ENCODE measurements at places on chromosomes 4 and X.
A peak's percentile ranks its signal among the peaks of the same experiment; 100 is the strongest.

- no peak for DNase-seq
Observed at GRCh38 chr4:157280673-157281072, 60.1 kb downstream of the GRIA2 start.

GRCh38 chrX:51975811-51976210 is 82.4 kb downstream of the MAGED1 start:
- no peak for DNase-seq

DNA sequence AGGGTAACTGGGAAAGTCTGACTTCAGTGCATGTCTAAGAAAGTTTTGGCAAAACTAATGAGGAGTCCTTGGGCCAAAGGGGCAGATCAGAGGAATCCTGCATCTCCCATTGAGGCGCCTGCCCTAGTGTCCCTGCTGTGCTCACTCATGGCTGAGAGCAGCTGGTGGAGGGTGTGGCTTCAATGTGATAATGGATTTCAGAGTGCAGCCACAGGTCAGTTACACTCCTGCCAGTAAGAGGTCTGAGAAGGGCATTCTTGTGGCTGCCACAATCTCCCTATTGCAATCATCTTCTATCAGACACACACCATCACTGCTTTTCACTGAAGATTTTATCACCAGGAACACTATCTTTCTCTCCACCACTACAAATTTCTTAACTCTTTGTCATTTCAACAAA is 457.1 kb downstream of the MID1IP1 start:
- DNase-seq: no peak

DNA sequence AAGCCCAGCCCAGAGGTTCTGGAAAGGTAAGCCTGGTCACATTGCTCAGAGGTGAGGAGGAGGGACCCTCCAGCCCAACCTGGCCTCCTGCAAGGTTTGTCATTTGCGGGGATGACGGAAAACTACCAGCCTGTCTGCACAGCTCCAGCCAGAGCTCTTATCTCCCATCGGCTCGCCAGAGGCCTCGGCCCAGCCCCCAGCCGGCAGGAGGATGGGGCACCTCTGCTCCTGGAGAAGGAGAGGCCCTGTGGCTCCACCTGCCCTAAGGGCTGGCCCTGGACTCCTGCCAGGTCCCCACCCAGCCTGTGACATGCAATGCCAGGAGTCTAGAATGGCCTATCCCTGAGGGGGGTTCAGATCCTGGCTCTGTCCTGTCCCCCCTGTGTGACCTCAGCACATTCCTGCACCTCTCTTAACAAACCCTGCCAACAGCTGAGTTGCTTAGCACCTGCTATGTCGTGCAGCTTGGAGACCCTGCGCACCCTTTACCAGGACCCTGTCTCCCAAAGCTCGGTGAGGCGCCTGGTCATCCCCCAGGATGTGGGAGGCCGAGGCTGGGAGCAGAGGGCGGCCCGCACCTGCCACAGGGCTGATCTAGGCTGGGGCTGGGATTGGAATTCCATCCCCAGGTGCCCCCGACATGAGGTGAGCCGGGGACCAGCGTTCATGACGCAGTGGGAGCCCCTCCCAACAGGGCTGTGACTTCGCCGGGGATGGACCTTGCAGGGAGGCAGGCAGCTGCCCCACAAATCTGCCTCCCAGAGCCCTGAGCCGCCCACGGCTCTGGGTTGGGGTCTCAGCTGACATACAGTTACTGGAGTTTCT is 14.4 kb downstream of the ADRA2C start:
- no peak for DNase-seq

DNA sequence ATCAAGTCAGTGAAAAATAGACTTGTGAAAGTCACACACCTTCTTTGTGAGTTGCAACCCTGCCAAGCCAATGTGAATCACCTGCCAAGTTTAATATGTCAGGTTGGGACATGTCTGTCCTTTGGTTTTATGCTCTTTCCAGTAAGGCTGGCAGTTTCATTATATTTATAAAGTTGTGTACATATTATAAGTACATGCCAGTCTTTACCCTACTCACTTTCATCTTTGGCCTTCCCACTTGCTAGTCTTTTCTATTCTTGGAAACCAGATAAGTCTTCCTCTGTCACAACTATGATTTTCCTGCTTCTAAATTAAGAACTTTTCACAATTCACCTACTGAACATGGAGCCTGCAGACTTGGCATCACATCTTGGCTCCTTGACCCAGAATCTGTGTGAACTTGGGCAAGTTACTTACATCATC is 680.7 kb upstream of the BOD1L1 start:
- DNase-seq: no peak

- no peak for DNase-seq
Observed at GRCh38 chr4:131248314-131248713, 1900.8 kb upstream of the PCDH10 start.

DNA sequence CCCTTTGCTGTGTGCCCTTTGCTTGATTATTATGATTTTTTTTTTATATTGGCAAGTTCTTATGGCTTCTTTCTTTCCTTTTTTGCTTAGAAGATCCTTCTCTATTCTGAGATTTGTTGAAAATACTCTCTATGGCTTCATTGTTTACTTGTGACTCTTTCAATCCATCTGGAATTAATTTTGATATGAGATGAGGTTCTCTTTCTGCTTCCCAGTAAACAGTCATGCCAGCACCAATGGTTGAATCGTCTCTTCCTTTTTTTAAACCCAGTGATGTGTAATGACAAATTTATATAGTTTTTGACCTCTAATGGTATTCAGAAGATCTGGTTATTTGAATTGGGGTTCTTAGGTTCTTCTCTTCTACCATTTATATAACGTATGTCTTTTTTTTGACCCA is 121.8 kb downstream of the ARHGAP10 start:
- no peak for DNase-seq

- no peak for DNase-seq
Observed at GRCh38 chrX:38117485-38117884, 103.2 kb downstream of the SRPX start.

DNA sequence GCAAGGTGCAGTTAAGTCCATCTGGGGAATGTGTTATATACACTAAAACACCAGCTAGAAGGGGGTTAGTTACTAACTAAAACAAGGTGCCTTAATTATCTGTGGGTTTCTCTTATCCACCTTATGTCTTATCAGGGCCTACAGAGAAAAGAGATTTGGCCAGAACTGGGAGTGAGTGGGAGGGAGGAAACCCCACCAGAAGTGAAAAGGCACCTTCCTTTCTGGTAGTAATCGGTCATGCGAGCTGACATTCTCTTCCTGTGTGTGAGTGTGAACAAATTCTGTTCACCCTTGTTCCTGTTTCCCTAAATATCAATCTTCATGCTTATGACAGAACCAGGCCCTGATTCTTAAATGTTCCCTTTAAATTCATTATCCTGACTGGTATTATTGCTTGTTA is 43.5 kb downstream of the SRPX2 start:
- peak; percentile 76 for DNase-seq

DNA sequence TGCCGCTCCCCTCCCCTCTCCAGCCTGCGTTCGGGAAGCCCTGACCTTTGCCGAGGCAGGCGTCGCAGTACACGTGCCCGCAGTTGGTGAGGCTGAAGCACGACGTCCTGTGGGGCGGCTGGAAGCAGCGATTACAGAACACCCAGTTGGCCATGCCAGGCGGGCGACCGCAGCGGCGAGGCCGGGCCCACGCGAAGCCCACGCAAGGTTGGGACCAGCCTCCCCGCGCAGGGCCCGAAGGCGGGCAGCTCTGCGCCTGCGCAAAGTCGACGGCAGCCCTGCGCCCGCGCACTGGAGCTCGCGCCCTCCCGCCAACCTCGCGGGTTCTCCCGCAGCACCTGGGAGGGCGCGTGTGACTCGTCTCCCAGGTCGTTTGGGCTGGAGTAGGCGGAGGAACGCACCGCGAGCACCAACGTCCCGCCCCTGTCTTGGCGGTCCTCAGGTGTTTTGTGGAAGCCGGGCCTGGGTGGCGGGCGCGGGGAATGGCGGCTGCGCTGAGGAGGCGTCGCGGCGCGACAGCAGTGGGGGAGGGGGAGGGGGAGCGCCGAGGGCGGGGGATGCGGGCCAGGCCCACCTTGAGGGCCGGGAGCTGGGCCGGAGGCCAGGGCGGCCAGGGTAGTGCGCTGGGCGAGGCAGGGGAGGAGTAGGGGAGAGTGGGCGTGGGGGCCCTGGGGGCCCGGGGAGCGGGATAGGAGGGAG is at the start of gene RNF212:
TSS of gene RNF212 (minus strand) at position 254 of the 699 bp plus-strand sequence. CDS start at position 154, 100 bp downstream.
- no peak for DNase-seq

GRCh38 chrX:53281321-53281822 is at the start of gene IQSEC2:
IQSEC2 (minus strand) TSS chrX:53281584.
- DNase-seq: peak; percentile 88

DNA sequence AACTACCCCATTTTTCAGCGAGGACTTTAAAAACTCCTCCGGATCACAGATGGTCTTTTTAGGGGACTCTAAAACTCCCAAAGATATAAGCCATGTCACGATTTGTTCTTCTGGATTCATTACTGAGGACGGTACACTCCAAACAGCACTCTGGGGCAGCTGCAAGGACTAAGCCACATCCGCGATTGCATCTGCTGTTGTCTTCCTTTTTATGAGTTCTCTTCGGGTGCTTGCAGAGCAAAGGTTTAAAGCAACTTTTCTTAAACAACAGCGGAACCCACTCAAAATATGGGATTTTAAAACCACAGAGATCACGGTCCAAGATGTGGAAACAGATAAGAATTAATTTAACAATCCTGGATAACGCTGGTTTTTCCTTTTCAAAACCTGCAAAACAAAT is at the start of gene ARHGEF6:
TSS of gene ARHGEF6 (minus strand) at position 170 of the 400 bp plus-strand sequence. CDS start at position 120, 50 bp downstream.
- DNase-seq: peak; percentile 87

GRCh38 chr4:112901962-112902411 is 147.5 kb upstream of the ANK2 start:
- DNase-seq: no peak

GRCh38 chr4:165600959-165601683 is 222.3 kb downstream of the CPE start:
- DNase-seq: peak; percentile 60

DNA sequence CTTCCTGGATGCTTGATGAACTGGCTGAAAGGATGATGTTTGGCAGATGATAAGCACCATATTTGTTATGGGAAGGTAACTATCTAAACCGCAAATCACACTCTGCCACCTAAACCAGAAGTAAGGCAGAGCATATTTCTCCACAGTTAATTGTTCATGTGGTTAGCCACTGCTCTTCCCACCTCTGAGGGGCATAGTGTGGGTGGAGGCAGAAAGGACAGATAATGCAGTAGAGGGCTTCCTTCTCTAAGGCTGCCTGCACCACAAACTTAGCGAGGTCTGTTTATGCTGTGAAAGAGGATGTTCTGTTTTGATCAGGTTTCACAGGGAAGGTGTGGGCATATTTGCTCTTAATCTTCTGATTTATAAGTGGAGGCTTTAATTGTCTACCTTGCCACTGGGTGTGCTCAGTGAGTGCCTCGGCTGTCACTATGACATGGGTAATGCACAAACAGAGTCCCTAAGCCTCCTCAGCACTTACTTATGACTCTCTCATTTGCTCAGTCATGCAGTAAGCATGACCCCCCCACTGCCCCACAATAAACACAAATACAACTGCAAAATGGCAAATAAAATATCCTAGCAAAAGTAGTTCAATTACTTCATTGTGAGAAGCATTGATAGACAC is 401.0 kb downstream of the TMA16 start:
- peak; percentile 87 for DNase-seq

DNA sequence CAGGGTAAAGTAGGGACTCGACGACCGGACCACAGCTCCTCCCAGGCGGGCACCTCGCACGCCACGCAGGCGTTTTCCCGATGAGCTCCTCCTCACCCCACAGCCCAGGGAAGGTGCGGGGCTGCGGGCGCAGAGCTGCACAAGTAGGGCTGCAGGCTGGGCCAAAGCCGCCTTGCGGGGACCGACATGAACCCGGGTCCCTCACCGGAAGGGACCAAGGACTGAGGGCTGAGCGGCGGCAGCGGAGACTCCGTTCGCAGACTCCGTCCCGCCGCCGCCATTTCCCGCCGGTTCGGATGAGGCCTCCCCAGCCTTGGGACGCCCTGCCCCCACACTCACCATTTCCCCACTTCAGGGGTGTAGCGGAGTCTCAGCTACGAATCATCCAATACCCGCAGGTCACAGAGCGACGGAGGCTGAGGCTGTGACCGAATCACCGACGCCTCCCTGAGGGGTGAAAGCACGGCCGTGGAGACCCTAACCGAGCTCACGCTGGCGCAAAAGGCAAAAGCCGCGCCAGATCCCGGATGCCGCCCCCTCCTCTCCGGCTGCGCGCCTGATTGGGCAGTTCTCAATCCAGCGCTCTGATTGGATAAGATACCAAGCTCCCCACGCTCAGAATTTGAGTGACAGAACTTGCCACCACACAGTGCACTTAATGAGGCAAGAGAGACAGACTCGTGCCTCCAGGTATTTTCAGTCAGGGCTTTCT is at the start of gene ZNF732:
TSS of gene ZNF732 (minus strand) at position 506 of the 712 bp plus-strand sequence. CDS start at position 342, 164 bp downstream.
- DNase-seq: no peak

Measured in KBM-7 (cell line).